DMS79 (cell line): ENCODE measurements at places on chromosomes 2 and 18.

DNA sequence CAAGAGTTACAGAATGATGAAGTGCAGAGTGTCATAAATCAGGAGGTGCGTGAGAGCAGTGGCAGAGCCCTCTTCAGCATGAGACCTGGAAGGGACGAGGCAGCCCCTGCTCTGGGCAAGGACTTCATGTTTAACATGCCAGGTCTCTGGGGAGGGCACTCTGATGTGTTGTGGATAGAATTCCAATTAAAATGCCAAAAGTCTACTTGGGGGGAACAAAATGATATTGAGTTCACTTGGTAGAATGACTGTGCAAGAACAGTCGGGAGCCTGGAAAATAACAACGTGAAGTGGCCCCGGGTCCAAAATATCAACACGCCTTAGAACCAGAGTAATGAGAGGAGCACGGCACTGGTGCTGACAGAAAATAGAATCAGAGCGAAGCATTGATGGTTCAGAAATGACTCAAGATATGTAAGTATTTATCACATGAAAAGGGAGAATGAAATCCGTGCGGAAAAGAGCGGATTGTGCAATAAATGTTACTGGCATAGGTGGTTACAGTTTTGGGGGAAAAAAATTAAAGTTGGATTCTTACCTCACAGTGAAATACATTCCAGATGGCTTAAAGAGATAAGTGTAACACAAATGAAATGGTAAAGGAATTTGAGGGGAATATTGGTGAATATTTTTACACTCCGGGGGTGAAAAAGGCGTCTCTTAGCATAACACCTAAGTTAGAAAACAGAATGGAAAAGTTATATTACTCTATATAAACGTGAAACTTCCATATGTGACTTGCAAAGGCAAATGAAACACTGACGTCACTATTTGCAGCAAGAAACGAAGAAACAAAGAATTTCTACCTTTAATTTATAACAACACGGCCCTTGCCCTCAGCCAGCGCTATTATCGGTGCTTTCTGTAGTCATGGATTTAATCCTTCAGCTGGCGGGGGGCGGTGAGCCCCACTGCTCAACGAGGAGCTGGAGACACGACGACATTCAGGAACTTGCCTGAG, 159.4 kb upstream of the TWIST2 start:
- no peak for DNase-seq

- no peak for DNase-seq
These were observed 179.7 kb downstream of the EVA1A start for GRCh38 chr2:75381032-75381431.

DNA sequence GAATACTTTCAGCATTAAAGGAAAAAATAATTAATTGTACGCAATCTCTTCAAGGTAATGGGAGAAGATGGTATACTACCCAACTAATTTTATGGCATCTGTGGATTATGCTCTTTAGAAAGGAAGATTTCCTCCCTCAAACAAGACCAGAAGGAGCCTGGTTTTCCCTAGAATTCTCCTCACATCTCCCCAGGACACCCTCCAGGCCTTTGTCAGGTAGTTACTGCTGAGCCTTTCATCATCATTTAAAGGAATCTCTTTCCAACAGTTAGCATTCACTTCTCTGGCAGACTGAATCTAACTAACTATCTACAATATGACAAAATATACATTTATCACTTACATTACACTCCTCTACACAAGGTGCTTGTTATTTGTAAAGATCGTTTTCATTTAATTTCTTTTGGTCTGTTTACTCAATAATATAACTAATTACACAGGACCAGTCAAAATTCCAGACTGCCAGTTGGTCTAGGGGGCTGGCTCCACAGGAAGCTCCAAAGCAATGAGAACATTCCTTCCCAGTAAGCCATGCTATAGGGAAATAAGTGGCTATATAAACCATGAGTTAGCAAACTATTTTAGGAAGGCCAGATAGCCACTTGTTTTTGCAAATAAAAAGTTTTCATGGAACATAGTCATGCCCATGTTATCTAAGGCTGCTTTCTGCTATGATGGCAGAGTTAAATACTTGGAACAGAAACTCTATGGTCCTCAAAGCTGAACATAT, 19.1 kb downstream of the ZNF24 start:
- DNase-seq = no peak

GRCh38 chr2:56715683-56716082, 531.9 kb downstream of the CCDC85A start:
- no peak for DNase-seq
